ENCODE measurements at places on chromosomes 16 and 17.
A peak's percentile ranks its signal among the peaks of the same experiment; 100 is the strongest.

- no peak for DNase-seq
These were observed 42.4 kb downstream of the SYT17 start for GRCh38 chr16:19210280-19210924.

- no peak for DNase-seq
These were observed 54.2 kb downstream of the LDHD start for GRCh38 chr16:75062135-75062975.

- no peak for DNase-seq
These were observed 3.9 kb downstream of the GNAO1 start for GRCh38 chr16:56195151-56195550.

DNA sequence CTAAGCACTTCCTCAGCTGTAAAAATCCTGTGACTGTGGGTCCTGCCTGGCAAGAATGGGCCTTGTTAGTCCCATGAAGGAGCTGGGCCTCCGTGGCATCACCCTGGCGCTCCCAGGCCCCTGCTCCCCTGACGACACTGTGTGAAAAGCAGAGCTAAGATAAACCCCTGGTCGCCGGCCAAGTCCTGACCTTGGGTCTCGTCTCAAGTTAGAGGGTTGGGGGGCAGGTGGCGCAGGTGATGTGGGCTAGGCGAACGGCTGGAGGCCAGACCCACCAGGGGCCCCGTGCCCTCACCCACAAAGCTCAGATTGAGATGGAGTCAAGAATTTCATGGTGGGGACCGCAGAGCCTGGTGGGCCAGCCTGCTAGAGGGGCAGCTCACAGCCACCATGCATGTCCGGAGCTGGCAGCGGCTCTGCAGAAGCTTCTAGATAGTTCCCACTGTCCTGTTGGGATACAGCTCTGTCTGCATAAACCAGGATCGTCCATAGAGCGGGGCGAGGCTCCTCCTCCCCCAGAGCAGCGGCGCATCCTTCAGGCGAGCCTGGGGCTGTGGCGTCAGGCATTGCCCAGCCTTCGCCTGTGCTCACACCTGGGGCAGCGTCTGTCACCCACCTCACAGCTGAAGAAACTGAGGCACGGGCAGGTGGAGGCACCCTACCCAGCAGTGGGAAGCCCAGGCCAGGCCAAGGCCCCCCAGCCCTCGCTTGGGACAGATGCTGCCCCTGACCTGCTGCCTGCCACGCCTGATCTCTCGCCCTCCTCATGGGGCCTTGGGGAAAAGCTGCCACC, 12.0 kb downstream of the CYBC1 start:
- DNase-seq = no peak

DNA sequence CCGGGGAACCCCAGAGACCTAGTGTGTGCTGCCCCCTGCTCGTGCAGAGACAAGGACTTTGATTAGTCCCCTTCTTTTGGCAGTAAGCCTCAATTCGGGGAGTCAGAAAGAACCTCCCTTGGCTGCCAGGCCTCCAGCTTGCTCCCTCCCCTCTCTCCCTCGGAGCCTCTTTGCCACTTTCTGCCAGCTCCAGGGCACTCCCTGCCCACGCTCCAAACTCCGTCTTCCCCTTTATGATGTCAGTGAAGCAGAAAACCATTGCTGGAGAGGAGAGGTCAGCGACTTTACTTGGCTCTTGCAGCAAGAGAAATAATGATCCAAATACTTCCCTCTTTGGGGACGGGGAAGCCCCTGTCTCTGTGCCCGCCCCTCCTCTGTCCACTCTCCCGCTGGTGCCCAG, 28.1 kb downstream of the TTYH2 start:
- no peak for DNase-seq

GRCh38 chr16:7257016-7257415, 75.6 kb upstream of the RBFOX1 start:
- no peak for DNase-seq

GRCh38 chr16:9978160-9978725, 204.0 kb downstream of the GRIN2A start:
- DNase-seq = no peak

DNA sequence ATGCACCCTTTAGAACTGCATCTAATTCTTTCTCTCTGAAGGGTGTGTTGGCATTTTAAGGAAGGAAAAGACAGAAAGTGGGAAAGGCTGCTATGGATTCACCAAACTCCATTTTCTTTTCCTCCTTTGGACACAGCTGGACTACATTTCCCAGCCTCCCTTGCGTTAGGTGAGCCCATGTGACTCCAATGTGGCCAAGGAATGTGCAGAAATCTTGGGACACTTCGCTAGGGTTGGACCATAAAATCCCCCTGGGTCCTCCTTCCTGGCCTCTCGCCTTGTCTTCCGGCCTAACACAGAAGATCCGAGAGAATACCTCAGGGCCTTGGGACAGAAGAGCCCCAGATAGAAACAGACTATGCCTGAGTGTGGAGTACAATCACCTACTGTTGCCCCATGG, 56.3 kb downstream of the ABCC12 start:
- no peak for DNase-seq

DNA sequence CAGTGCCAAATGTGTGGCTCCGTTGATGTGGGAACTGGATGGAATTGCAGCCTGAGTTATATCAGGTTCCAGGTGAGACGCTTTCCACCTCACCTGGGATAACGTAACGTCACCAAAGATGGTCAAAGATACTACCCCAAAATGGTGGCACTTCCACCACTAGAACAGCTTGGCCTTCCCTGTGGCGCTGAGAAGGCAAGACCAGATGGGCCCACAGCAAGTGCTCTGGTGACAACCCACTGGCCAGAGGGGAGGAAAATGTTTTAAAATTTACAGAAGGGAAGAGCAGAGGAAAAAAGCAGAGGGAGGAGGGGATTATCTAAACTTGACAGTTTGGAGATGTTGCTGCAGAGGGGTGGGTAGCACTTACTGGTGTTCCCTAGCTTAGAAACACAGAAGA, 7.5 kb upstream of the ITGA2B start:
- no peak for DNase-seq

GRCh38 chr16:57734308-57734924, 1.2 kb upstream of the KATNB1 start:
- no peak for DNase-seq

DNA sequence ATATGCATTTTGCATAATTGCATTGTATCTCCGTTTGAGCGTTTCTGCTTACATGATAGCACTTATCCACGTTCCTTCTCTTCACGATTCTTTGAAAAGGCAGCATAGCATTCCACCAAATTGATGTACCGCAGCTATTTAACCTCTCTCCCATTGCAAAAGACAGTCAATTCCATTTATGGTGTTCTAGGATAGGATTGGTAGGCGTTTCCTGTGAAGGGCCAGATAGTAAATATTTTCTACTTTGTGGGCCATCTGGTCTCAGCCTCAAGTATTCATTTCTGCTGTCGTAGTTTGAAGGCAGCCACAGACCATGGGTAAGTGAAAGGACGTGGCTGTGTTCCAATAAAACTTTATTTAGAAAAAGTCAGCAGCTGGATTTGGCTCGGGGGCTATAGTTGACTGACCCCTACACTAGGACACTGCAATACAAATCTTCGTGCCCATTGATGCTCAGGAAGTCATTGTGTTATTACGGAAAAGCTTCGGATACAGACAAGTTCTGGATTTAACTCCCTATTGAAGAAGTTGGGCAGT, 10.1 kb downstream of the SNX29 start:
- DNase-seq = no peak

DNA sequence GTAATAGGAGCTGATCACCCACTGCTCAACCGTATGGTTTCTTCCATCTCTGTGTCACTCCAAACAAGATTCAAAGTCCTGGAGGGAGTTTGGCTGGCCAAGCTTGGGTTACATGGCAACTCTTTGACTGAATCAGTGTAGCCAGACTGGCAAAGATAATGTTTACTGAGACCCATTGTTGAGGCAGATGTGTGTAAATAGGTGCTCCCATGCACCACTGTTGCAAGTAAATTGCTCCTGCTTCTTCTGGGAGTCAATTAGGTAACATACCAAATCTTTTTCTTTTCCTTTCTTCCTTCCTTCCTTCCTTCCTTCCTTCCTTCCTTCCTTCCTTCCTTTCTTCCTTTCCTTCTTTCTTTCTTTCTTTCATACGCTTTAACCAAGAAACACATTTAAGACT, 86.3 kb upstream of the DHX40 start:
- no peak for DNase-seq

- DNase-seq = peak; percentile 50
These were observed 863 bp downstream of the ADCY9 start for GRCh38 chr16:4115209-4115948.

DNA sequence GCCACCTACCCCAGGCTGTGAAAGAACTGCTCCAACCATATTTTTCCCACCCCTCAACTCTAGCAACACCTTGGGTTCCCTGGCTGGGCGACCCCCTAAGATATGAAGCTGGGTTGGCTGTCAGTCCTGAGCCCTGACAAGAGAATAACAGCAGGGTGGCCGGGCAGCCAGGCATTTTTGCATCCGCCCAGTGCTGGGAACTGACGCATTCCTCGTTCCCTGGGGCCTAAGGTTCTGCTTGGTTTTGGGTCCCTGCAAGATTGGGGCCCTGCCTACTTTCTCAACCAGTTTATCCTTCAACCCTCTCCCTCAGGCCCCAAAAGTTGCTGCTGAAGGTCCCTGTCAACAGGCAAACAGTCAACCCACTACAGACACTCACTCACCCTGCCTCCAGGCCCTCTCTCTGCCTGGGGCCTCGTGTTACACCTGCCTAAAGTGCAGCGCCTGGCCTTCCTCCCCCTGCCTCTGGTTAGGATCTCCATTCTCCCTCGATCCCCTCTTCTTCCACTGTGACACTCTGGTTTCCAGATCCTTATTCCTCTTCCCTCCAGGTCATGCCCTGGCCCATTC, 151.5 kb downstream of the STX8 start:
- no peak for DNase-seq

DNA sequence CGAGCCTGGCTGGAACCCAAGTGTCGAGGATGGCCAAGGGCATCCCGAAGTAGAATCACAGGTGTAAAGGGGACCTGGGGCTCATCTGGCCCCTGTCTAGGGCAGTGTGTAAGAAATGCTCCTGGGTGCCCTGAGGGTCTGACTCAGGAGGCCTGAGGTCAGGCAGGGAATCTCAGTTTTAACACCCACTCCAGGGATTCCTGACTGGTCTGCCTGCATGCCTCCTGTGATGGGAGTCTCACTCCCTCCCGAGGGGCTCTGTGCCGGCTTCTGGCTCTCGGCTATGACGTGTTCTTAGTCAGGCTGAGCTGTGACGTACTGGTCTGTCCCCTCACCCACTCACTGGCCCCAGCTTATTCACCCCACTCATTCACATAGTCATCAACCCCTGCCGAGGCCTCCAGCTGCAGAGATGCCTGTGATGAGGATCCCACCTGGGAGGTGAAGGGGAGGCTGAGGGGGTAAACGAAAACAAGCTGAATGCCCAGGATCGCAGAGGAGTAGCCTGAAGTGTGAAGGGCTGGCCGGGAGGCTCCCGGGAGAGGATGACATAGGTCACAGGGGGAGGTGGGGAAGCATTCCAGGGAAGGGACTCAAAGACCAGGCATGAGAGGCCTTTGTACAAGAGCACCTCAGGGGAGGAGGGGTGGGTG, 23.8 kb downstream of the FAM83G start:
- no peak for DNase-seq

DNA sequence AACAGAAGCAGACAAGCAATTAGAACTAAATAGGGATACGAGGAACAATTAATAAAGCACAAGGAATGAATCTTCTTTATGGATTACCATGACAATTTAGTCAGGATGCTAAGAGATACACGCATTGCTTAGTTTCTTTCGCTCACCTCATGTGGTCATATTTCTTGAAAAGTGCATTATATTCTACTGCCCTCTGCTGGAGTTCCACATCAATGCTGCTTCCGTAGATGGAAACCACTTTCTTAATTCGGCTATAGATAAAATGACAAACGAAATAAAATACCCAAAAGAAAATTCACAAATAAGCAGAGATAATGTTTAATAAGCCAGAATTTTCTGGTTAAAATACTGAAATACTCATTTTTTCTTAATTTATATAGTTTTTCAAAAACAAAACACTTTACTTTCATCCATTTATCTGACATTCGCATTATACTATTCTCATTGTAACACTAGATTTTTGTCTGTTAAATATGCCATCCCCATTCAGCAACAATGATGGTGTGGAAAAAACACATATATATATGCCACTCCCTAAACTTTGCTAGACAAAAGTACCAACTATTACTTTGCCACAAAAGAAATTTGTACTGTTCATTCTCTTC, 22.0 kb upstream of the PHLPP2 start:
- DNase-seq = no peak

- no peak for DNase-seq
These were observed 213.4 kb downstream of the SLC39A11 start for GRCh38 chr17:72878975-72879660.

- no peak for DNase-seq
These were observed 4.2 kb upstream of the CORO7 start for GRCh38 chr16:4420505-4421105.

GRCh38 chr16:76125871-76126270, 151.3 kb upstream of the CNTNAP4 start:
- no peak for DNase-seq

DNA sequence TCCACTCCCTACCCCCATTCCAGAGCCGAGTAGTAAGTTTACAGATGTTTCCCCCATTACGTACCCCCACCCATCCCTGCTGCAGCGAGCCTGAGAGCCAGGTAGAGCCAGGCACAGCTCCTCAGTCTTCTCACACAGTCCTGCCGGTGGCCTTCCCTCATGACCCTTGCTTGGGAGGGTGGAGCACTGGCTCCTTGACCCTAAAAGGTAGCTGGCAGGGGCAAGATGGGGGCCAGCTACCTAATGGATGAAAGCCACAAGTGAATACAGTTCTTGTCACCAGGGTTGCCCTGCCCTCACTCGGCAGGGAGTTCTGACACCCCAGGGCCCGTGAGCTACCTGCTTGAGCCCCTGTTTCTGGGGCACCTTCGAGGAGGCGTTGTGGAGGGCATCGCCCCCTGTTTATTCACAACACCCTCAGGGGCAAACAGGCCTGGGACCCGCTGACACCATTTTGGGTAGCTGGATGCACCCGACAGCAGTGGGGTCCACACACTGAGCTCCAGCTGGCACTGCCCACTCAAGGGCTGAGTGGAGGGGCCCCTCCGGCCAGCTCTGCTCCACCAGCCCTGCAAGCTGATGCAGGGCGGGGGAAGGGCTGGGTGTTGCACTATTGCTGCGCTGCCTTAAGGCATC, 22.2 kb downstream of the ADAM11 start:
- DNase-seq = no peak

DNA sequence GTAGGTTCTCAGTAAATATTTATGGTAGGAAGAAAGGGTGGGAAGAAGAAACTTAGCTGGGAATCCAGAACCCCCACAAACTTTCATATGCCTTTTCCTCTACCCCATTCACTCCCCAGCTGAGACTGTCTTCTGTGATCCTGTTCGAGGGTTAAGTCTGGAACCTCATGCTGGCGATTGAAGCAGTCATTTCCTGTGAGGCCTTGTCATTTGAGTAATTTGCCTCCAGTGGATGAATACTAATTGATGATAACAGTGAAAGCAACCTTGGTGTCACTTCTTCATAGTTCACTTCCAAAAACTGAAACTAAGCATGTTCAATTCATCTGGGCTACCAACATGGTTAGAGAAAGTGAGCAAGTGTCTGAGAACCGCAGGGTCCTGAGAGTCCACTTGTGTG, 401.2 kb downstream of the CDH13 start:
- DNase-seq = no peak

DNA sequence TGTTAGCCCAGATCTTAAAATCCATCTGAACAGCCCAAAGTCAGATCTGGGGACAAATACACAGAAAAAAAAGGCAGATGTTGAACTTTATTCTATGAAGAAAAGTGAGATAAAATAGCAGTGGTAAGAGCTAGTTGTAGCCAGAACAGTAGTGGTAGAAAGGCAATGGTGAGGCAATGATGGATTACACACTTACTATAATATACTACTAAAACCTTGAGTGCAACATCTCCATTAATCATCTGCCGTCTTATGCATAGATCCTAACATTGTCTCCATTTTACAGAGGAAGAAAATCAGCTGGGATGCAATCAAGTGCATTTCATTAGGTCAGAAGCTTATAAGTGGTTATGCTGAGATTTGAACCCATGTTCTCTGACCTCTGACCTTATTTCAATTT, 699.6 kb downstream of the CDH11 start:
- no peak for DNase-seq
